Omental fat pad (tissue), 4 donors: ENCODE measurements at places on chromosomes 16 and 17.

- no peak for DNase-seq
These were observed 231.1 kb upstream of the CDH5 start for GRCh38 chr16:66135421-66135831.

DNA sequence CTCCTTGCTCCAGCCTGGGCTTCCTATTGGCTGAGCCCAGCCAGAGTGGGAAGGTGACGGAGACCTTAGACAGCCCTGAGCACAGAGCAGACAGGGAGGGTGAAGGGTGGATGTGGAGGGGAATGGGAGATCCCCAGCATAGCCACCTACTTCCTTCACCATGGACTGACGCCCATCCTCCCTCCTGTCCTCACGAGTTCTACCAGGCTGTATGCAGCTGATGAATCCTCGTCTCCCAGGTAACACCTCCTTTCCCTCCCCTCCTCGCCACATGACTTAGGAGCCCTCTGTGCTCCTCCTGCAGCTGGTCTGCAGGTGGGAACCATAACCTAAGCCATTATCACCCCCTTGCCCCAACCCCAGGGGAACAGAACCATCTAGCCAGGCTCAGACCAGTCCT is 9.0 kb upstream of the CRHR1 start:
- DNase-seq = no peak

GRCh38 chr17:33137426-33137825 is 145.8 kb downstream of the SPACA3 start:
- no peak for DNase-seq

DNA sequence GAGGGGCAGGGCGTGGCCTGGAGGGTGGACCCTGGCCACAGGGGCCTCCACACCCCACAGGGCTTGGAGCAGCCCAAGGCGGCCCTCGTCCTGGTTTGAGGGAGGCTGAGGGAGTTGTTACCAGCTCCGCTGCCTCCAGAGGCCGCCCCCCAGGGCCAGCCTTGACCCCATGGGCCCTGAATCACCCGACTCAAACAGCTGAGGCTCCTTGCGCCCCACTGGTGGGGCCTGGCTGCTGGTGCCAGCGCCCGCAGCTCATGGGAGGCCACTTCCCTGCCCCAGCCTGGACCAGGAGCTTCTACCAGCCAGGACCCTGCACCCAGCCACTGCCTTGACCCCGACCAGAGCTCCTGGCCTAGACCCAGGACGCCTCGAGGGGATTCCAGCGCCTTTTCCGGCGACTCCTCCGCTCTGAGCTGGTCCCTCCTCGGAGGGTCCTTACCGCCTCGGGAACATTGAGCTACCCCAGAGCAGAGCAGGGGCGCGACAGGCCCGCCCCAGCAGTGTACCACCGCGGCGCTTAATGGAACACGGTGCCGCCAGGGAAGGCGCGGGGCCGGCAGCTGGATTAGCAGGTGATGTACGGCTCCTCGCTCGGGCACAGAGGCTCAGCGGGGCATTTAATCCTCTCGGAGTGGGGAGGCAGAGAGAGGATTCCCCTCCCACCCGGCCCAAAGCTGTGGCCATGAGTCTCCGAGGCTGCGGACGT is 37.2 kb downstream of the GSE1 start:
- no peak for DNase-seq

DNA sequence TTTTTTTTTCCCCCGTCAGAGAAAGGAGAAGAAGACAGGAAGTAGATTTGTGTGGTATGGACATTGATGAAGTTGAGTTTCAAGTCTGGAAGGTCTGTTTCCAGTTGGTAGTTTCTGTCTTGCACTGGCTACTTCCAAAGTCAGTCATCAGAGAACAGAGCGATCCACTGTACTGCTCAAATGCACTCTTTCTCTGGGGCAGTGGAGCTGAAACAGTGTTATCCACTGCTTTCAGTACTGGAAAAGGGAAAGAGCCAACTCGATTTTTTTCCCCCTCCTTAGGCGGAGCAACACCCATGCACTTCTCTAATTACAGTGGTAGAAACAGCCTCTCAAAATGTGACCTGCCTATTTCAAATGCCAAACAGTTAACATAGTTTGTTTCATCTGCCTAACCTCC is 7.4 kb downstream of the PRKCA start:
- DNase-seq = no peak

DNA sequence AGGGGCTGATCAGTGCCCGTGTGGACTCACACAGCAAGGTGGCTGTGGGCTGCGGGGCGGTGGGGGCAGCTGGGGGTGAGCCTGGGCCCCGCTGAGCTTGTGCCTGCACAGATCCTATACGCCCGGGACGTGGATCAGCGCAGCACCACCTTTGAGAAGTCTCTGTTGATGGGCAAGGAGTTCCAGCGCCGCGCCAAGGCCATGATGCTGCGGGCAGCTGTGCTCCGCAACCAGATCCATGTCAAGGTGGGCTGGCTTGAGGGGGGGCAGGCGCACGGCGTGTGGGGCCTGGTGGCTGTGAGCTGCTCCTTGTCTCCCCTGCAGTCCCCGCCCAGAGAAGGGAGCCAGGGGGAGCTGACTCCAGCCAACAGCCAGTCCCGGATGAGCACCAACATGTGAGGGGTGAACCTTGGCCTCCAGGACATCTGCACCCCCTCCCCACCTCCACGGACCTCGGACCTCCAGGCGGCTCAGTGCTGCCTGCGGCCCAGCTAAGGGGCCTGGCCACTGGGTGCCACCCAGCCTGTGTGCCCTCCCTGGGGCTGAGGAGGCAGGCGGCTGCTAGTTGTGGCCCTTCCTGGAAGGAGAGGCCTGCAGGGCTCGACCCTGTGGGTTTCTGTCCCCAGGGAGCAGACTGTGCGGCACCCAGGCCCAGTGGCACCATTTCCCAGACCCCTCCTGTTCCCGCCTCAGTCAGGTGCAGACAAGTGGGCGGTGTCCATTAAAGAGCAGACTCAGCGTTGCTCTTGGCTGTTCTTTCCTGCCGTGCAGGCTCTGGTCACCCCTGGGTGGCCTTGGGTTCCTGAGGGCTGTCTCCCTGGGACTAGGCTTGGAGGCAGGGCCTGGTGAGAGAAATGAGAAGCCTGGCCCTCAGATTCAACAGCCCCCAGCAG is 5.3 kb downstream of the GPS1 start:
- DNase-seq = no peak

GRCh38 chr17:34926661-34927060 is 34.6 kb downstream of the CCT6B start:
- no peak for DNase-seq

DNA sequence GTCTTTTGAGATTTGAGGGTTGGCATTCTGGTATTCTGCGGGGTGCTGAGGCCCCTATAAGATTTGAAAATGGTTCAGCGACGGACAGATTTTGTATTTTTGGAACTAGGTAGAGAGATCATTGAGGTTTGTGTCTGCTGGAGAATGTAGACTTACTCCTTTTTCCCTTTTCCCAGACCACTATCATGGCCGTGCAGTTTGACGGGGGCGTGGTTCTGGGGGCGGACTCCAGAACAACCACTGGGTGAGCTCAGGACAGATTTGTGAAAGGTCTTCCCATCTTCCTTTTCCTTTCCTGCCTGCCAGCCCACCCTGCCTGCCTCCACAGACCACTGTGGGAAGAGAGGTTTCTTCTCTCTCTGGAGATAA is 572 bp downstream of the PSMB6 start:
- DNase-seq = no peak

GRCh38 chr17:8944083-8944482 is 21.4 kb downstream of the PIK3R5 start:
- no peak for DNase-seq

- DNase-seq = no peak
These were observed 16.3 kb upstream of the AMZ2 start for GRCh38 chr17:68231541-68231940.

GRCh38 chr16:75821117-75821516 is 94.8 kb upstream of the CPHXL start:
- DNase-seq = no peak

DNA sequence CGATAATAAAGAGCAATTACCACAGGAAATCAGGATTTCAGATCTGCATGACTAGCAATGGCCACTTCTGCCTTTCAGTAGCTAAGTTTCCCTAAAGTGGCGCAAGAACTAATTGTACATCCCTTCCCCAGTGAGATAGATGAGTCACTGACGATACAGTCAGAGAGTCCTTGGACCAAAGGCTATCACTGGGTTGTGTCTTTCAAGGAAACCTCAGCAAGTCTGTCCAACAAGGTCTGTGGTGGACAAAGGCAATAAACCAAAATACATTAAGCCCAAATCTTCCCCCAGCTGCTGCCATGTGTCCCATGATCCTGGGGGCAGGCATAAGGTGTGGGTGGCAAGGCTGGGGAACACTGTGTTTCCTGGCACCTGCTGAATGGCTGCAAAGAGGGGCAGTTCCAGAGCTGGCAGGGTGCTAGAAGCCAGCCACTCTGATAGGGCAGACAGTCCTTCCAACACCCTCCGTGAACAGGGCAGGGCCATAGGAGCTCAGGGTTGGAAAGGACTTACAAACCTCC is 20.5 kb upstream of the MTMR4 start:
- DNase-seq = no peak

DNA sequence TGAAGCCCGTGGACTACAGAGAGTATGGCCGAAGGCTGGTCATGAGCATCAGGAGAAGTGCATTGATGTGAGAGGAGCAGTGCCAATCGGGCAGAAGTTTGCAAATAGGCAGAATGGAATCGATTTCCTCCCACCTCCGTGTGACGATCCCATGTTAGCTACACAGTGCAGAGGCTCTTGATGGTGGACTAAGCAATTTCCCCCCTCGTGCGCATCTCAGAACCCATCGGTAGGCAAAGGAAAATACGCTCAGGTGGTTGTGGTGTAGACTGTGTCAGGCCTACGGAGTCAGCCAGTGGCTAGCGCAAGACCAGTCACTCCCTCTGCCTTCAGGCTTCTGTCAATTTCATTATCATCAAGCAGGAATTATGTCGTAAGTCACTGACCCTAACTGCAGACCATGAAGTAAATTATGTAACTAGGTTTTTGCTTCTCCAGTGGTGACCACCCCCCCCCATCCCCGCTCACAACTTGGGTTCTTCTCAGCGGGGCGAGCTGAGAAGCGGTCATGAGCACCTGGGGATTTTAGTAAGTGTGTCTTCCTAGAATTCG is 67.4 kb downstream of the RPA1 start:
- DNase-seq = no peak

DNA sequence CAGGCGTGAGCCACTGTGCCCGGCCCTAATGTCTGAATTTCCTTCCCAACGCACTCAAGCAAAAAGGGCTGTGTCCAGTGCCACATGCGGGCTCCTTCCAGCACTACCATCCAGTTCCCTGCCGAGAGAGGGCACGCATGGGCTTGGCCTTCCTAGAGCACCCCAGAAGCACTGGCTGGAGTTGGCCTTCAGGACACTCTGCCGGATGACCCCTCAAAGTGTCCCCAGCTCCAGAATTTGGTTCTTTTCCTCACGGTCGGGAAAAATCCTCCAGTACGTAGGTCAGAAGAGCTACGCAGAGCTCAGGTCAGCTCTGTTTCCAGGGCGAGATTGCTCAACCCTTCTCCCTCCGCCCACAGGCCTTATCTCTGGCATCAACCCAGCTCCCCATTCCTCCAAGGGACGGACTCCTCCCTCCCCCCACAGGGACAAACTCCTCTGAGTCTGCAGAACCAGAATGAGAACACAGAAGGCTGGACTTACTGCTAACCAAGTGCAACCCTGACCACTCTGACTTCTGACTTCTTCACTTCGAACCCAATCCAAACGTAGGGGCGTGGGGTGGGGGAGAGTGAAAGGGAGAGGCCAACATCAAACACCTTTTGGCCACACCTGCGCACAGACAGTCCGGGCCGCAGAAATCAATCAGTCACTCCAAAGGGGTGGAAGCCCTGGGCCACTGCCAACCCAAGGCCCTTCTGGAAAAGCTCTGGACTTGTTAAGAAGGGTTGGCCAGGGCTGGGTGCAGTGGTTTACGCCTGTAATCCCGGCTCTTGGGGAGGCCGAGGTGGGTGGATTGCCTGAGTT is 3.6 kb downstream of the CDC42EP4 start:
- DNase-seq = no peak

GRCh38 chr16:47617732-47618131 is 156.6 kb downstream of the PHKB start:
- no peak for DNase-seq

DNA sequence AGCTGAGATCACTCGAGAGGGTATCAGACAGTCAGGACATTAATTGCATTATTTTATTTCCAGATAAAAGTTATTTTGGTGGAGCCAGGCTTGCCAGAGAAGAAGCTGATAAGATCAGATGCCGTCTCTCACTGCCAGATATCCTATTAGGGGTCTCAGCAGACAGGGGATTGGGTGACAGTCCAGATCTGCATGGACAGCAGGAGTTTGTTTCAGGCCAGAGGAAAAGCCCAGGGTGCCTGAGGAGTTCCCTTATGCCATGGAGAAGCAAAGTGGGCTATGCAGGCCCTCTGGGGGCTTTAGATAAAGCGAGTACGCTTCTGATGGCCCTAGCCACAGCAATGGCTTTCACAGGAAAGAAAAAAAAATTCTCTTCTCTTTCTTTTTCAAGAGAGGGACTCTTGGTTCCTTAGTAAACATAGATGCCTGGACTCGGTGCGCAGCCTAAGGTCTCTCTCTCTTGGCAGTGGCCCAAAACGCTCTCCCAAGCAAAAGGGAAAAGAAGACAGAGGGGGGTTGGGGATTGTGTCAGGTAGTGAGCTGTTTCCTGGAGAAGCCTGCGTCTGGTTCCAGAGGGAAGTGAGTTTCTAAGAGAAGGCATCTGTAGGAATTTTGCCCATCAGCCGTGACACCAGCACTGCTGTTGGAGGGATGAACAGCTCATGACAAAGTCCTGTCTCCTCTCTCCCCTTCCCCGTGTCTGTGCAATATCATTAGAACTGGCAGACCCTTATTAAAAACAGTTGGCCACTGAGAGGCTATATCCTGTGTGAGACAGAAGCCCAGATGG is 166.3 kb upstream of the FOXF1 start:
- no peak for DNase-seq

GRCh38 chr16:30615358-30616091 is 5.3 kb upstream of the ZNF689 start:
- DNase-seq = no peak

GRCh38 chr16:30949650-30950515 is 1.0 kb downstream of the ORAI3 start:
- peak; percentile 41 for DNase-seq

DNA sequence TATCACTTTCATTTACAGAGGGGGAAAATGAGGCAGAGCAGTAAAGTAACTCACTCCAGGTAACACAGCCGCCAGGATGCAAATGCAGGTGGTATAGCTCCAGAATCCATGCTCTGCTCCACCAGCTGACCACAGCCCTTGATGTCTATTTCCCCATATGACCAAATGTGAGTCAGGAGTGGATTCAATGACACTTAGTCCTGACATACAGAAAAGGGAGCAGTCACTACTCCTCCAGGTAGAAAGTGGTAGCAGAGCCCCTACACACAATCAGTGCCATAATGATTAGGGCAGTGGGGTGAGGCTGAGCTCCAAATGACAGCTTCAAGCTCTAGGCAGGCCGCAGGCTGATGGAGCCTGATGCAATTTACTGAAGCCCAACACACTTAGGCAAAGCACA is 43.3 kb upstream of the GFOD2 start:
- no peak for DNase-seq

DNA sequence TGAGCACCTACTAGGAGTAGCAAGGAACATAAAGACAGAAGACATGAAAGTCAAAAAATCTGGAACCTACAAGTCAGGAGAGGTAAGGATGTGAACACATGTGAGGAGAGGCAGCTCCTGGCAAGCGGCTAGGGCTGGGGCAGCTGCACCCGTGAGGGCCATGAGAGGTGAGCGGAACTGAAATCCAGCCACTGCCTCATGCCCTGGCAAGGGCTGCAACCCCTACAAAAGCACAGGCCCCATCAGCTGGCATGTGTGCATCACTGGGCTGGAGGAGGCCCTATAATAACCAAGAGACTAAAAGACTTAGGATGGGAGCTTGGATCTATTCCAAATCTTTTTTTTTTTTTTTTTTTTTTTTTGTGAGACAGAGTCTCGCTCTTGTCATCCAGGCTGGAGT is 40.3 kb upstream of the ERN1 start:
- DNase-seq = no peak

GRCh38 chr16:69607674-69608073 is 41.9 kb downstream of the NFAT5 start:
- no peak for DNase-seq
